ENCODE measurements at places on chromosomes 4 and X.

DNA sequence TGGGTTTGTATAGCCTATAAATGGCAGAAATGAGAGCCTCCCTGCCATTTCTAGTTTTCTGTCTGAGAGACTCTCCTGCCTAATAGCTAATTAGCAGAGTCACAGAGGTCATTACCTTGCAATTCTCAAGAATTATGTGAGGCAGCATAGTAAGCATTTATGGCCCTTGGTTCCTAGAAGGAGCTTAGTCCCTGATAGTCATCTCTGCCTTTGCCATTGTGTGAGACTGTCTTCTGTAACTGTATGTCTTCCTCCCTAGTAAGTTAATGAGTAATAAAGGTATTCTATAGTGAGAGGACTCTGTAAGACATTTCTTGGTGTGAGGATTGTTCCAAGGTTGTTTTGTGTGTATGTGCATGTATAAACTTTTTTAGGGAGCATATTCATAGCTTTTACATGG, 108.7 kb downstream of the AR start:
- no peak for DNase-seq

- DNase-seq, result no peak
Measured at GRCh38 chrX:1424147-1424851, 28.4 kb downstream of the ASMTL start.

DNA sequence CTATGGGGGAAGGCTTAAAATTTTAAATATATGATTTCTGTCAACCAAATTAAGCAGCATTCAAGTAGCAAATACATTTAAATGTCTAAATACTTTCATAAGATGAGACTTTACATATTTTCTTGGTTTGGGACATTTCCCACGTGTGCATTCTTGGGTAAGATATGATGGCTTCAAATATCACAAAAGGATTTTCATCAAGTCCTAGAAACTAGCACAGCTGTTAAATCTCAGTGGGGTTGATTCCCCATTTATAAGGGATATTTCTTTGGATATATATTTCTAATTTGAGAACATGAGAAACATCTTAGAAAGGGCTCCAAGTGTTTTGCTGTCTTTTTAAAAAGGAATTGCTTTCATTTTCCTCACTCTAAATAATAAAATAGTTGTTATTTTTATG, 90.2 kb downstream of the P2RY10 start:
- no peak for DNase-seq

GRCh38 chr4:62191451-62192240, 991.5 kb downstream of the ADGRL3 start:
- no peak for DNase-seq

All from stimulated activated CD4-positive, alpha-beta T cell treated with anti-CD3 and anti-CD28 coated beads, Interleukin-15, amount 100 ng/mL, for 1 hour (primary cell).